Stimulated activated CD8-positive, alpha-beta memory T cell treated with anti-CD3 and anti-CD28 coated beads, Interleukin-4, amount 100 ng/mL, for 4 hours (primary cell): ENCODE measurements at places on chromosomes 13 and 19.

- no peak for DNase-seq
Observed at GRCh38 chr19:18646535-18647370, 9.9 kb downstream of the KLHL26 start.

DNA sequence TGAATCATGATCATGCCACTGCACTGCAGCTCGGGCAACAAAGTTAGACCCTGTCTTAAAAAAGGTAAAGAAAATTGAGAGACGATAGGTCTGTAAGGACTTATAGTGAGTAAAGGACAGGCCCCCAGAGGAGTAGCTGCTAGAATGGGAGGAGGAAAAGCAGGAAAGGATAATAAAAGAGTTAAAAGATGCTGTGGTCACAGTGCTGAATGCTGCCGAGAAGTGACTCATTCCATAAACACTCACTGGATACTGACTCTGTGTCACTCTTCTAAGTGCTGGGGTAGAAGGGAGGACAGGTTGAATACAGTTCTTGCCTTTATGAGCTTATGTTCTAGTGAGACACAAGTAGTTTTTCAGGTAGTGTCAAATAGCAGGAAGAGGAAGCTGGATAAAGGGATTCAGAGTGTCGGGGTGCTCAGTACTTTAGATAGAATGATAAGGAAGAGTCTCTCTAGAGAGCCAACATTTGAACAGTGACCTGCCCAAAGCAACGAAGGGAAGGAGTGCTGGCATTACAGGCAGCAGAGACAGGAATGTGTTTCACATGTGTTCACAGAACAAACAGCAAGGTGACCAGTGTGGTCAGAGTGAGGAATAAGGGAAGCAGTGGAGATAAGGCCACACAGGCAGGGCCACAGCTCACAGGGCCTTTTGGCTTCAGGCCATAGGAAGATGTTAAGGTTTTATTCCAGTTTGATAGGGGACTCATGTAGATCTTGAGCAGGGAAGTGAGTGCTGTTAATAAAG is 1240.5 kb downstream of the UQCRFS1 start:
- DNase-seq, result no peak

- no peak for DNase-seq
Observed at GRCh38 chr13:77986713-77987112, 68.1 kb upstream of the EDNRB start.

DNA sequence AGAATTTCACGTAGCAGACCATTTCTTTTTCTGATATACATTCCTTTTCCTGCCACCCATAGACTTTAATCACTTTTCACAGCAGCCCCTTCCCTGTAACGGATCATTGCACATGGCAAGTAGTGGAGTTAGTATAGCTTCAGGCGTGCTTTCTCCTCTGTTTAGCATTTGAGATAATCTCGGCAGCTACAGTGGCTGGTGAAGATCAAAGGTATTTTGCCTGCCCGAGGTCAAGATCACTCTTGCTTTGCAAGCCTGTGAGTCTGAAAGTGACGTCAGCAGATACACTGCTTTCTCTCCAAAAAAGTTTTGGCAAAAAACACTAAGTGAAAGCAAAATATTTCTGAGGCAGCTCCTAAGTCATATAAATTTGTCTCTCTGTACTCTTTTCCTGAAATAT is 260.0 kb downstream of the NDFIP2 start:
- DNase-seq, result no peak

GRCh38 chr19:13920940-13921747 is 15.1 kb downstream of the CC2D1A start:
- no peak for DNase-seq

DNA sequence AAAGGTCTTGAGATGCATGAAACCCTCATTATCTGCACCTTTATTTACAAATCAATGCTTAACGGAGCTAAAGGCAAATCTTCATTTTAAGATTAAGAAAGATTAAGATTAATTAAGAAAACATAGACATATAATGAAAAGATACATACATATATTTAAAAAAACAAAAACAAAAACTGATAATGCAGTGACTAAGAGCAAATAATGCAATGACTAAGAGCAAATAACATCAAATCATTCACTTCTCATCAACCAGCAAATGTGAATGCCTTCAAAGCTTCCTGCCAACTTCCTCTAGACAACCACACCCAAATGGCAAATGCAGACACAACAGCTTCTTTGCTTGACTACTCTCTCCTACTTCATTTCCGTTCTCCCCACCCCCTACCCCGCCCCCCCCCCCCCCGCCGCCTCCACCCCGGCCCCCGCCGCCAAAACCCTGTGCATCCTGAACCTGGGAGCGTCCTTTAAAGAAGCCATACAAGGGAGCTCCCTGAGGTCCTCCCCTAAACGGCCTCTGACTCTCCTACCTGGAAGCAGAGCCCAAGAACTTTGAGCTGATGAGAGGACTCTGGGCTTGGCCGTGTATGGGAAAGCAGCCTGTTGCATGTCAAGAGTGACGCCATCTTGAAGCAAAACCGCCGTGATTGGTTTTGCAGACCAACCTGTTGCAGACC is 24.5 kb downstream of the TEX101 start:
- no peak for DNase-seq

DNA sequence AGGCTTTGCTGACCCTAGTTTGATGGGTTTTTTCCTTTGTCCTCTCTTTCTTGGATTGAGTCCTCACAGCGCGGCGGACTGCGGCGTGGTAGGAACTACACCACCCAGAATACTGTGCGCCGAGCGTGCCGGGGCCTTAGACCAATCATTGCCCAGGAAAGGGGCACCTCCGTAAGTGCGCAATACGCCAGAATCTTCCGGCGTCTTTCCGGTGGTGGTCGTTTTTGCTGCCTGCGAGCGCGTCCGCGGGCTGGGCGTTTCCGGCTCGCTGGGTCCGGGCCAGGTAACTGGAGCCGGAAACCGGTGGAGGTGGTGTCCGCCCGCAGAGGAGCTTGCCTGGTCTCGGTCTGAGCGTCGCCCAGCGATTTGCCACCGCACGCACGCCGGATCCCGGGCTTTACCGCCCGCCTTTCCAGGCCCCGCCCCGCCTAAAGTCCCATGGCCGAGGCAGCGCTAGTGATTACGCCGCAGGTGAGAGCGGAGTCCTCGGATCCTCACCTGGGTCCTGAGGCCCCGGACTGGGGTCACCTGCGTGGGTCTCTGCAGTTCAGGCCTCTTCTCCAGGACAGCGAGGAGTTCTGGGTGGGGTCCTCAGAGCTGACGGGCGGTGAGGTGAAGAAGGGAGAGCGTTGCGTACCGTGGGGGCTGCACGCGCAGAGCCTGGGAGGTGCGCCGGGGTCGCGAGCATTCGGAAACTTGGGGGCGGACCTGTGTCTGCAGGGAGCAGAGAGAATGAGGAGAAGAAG is at the start of gene ZNF549:
ZNF549 (plus strand) TSS at position 221 of the 746 bp plus-strand sequence; CDS start at position 439, 218 bp downstream.
- DNase-seq, result peak; percentile 67

GRCh38 chr19:17227798-17228367 is 1.9 kb downstream of the OCEL1 start:
- DNase-seq, result no peak

- no peak for DNase-seq
Observed at GRCh38 chr19:45515807-45516401, 8.6 kb downstream of the VASP start.

GRCh38 chr19:15124572-15125231 is 17.5 kb downstream of the SYDE1 start:
- DNase-seq, result no peak

DNA sequence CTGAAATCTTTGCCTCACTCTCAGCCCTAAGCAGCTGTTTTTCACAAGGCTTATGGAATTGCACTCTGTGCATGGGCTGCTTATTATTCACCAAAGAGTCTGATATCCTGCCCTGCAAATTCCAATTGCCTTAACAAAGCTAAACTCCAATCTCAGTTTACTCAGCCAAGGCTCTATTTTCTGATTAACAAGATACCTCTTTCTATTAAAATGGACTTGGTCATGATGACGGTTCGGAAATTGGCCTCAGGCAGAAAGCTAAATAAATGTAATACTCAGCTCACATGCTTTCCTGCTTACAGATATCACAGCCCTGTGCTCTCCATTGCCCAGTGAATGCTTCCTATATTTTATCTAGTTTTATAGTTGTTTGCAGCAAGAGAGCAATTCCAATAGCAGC is 1270.8 kb downstream of the PCDH9 start:
- DNase-seq, result no peak

DNA sequence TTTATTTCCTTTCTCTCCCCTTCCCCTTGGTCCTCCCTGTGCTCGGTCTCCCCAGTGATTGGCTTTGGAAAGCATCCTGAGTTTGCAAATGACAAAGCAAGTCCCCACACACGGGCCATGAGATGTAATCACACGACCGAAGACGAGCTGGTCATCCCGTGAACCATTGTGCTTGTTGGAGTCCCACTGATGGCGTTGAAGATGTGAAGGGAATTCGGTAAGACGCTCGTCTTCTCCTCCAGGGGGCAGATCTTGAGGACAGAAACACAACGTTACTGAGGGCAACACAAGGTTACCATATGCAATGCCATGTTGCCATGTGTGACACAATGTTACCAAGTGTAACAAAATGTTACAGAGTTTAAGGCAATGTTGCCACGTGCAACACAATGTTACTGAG is 42.0 kb upstream of the SLC15A1 start:
- DNase-seq, result no peak

- no peak for DNase-seq
Observed at GRCh38 chr19:30393729-30394480, 21.7 kb downstream of the ZNF536 start.

GRCh38 chr19:46967578-46968032 is 52.0 kb upstream of the NPAS1 start:
- no peak for DNase-seq

GRCh38 chr13:21970172-21970571 is 299.3 kb downstream of the FGF9 start:
- no peak for DNase-seq

GRCh38 chr13:60213236-60213744 is 49.6 kb upstream of the DIAPH3 start:
- no peak for DNase-seq

- no peak for DNase-seq
Observed at GRCh38 chr13:33110713-33111413, 94.6 kb downstream of the KL start.

GRCh38 chr13:46577696-46578589 is 25.0 kb downstream of the LRCH1 start:
- DNase-seq, result no peak

GRCh38 chr13:55069746-55070145 is 2041.1 kb downstream of the OLFM4 start:
- no peak for DNase-seq

DNA sequence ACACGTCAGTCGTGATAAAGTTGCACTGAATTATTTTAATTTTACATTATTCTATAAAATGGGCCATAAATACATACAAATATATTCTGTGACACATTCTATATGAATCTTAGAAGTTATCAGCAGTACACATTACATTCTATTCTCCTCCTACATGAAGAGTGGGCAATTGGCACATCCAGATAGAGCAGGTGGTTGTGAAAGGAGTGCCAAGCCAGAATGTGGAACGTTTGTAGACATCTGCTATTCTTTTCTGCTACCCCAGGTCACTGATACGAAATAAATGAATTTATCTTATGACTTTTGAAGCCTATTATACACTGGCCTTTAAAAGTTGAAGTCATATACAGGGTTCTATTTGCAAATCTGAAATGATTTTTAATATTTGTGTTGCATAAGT is 373.2 kb downstream of the PCDH17 start:
- DNase-seq, result no peak

DNA sequence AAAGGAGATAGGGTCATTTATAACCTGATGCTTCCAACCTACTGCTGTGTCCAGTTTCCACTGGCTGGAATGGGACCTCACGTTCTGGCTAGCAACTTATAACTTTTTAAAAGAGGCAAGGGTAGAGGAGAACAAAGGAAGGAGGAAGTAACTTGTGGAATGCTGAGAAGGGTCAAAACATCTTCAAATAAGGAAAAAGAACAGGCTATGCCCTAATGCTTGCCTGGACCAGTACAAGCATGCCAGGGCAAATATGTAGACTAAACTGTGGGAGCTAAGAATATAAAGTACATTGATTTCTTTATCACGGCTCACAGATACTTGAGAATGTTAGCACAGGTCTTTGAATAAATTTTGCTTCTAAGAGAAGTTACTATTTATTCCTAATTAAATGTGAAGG is 1.5 kb upstream of the ZNF561 start:
- DNase-seq, result no peak

DNA sequence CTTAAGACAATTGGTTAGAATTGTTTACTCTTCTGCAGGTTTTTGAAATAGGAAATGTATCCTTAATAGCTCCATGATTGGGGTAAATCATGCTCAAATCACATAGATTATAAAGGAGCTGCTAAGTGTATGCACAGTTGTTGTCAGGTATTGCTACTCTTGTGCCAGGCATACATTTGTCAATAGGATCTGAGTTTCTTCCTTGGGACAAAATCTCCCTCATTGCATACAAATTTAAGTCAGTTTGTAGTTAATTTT is 109.3 kb upstream of the MLNR start:
- no peak for DNase-seq

- DNase-seq, result no peak
Observed at GRCh38 chr19:44803442-44804428, 5.2 kb upstream of the BCAM start.

DNA sequence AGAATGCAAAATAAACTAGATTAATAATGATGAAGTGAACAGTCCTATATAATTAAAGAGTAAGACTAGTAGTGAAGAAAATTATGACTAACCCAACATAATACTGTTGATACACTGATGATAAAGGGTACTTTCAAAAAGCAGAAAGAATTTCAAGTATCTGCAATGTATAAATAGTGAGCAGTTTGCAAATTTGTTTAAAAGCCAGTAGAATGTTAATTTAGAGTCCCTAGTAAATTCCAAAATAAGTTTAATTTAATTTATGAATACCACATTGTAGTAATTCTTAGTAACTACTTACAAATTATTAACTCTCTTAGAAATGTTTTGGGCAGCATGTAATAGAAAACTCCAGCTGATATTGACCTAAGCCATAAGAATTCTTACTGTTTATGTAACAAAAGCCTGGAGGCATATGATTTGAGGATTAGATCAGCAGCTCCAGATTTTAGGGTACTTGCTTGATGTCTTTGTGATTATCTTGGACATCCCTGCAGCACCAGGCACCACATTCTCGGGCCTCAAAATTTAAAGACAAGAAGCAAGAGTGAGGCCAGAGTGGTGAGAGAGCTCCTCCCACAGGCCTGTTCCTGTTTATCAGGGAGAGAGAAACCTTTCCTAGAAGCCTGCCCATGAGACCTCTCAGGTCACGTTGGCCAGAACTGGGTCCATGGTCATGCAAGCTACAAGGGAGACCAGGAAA is 67.6 kb upstream of the TDRD3 start:
- no peak for DNase-seq

GRCh38 chr13:107765724-107766401 is 449.5 kb downstream of the LIG4 start:
- no peak for DNase-seq

GRCh38 chr19:53555352-53555751 is 17.4 kb downstream of the ZNF331 start:
- DNase-seq, result no peak

- DNase-seq, result no peak
Observed at GRCh38 chr19:19744641-19745040, 11.7 kb upstream of the ZNF14 start.

DNA sequence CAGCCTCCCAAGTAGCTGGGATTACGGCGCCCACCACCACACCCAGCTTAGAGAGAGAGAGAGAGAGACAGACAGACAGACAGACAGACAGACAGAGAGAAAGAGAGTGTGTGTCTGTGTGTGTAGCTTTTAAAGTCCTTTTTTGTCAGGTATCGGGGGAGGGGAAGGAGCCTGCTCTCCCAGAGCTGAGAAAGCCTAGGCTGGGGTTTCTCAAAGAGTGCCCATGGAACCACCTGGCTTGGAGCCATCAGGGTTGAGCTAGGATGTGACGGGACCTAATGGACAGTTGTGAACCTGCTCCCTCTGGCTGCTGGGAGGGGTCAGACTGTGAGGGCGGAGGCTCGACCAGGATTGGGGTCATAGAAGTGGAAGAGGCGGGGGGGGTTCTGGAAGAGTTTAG is 16.6 kb downstream of the RFX1 start:
- DNase-seq, result no peak
